ENCODE measurements at places on chromosomes 5 and 9. TPM values are rescaled to one million over a fixed set of nuclear protein-coding genes. Genes with fewer than 3 reads are reported as not detected.

DNA sequence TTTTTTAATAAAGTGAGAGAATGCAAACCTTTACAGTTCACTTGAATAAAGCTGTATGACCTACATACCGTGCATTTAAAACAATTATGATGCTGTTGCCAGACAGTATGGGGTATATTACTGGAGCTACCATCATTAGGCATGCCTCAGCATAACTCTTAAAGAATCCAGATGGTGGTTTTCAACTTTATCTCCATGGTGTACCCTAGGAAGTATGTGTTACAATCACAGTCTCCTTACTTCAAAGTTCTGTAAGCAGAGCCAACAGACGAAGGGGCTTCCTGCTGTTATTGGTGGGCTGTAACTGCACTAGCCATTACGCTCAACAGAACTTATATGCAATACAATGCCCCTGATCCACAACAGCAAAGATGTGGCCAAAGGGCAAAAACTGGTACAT lies 803.3 kb downstream of the DTWD2 start:
- DNase-seq, result no peak

- DNase-seq, result no peak
Measured at GRCh38 chr9:133046196-133046899, 15.4 kb upstream of the CEL start.

Gene CA9
- 0.22 TPM for total RNA-seq

Gene TNFSF15
- 2.6 TPM for total RNA-seq

Gene ZDHHC11B
- under 0.01 TPM for total RNA-seq

DNA sequence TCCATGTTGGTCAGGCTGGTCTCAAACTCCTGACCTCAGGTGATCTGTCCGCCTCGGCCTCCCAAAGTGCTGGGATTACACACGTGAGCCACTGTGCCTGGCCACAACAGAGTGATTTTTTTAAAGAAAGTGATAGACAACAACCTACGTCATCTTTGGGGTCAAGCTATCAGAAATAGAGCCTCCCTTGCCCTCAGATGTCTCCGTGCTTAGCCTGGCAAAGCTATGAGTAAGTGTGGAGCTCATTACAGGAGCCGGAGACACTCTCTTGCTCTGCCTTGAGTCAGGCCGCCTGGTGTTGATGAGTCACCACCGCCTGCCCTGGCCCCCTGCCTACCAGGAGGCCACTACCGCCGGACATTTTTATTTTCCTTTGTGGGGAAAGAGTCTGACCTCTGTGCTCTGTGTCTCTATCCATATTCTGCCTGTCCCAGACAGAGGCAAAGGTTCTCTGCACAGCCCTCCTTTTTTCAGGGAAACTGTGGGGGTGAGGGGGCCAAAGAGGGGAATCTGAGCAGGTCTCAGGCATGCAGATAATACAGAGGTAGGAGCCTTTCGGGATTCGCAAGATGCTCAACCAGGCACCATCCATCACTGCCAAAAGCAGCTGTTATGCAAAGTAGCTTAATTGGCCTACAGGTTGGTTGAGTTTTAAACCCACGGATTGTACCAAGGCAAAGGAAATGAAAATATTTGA lies 123.7 kb upstream of the CPEB4 start:
- peak; percentile 97 for DNase-seq

DNA sequence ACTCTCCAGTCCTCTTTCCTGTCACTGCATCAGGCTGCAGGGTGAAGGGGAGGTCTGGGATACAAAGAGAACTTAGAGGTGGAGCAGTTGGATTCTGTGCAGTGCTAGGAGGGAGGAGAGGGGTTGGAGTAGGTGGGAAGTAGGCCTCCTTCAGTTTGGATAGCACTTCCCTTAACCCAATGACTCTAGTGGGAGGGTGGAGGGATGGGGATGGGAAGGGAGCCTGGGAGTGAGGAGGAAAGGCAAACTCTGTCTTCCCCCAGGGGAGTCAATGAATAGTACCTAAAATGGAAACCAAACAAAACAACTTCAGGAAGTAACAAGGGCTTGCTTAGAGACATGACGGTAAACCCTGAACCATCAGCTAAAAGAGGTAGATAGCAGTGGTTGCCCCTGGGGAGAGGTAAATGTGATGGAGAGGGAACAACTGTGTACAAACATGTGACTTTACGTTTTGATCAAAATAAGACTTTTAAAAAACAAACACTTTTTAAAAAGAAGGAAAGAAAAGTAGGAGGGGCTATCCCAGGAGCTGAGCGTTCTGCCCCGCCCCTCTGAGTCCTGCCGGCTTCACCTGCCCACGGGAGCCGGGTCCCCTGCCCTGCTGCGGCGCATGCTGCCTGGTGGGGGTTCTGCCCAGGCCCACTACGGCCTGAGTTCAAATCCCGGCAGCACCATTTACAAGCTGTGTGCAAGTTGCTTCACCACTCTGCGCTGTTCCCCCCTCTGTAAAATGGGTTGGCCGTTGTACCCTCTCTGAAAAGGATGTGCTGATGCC lies 30.9 kb downstream of the GSN start:
- peak; percentile 31 for DNase-seq

DNA sequence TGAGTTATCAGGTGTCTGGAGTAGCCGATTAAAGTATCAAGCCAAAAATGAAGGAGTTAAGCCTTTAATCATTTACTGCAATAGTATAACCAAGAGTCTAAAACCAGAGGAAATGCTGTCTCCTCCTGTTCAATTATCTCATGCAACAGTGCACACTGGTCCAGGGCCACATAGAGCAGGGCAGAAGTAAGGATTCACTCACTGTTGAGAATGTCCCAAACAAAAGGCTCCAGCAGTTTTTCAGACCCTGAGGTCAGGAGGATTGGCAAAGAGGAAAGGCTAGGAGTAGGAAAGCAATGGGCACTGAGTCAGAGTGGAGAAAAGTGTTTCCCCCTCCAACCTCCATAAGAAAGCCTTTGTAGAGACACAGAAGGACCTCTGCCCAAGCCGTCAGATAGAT lies 168.2 kb downstream of the RNF180 start:
- DNase-seq, result no peak

DNA sequence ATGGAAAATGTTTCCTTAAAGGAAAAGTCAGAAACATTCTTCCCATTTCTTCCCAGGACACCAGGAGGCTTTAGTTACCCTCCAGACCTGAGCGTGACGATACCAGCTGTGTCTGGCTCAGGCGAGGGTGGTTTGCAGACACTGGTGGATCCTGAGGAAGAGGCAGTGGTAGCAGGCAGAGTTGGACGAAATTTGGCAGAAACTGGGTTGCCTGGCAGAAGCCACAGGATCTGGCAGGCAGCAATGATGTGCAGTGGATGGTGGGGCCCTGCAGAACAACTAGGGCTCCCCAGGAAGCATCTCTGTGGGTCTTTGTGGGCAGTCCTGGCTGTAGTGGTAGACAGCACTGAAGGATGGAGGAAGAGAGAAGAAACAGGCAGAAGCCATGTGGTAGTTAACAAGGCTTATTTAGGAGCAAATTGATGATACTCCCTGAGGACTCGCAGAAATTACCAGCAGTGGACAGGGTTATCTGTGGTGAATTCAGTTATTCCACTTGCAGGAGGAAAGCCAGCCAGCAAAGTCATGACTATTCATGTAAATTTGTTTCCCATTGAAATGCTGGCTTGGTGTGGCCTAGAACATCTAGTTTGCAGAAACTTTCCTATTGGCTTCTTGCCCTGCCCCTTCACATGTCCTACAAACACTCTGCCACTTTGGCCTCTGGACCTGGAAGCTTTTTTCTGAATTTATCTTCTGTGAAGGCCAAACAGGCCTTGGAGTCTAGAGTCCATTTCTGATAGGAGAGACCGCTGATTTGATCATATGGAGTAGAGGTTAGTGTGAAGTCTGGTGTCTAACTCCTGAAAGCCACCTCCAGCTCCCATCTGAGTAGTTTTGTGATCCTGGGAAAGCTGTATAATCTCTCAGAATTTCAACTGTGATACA lies 212.0 kb downstream of the DMRT2 start:
- DNase-seq, result no peak

- no peak for DNase-seq
Measured at GRCh38 chr5:52802272-52802973, 14.7 kb downstream of the ITGA1 start.

Gene GPX8
- 2.0 TPM for total RNA-seq

DNA sequence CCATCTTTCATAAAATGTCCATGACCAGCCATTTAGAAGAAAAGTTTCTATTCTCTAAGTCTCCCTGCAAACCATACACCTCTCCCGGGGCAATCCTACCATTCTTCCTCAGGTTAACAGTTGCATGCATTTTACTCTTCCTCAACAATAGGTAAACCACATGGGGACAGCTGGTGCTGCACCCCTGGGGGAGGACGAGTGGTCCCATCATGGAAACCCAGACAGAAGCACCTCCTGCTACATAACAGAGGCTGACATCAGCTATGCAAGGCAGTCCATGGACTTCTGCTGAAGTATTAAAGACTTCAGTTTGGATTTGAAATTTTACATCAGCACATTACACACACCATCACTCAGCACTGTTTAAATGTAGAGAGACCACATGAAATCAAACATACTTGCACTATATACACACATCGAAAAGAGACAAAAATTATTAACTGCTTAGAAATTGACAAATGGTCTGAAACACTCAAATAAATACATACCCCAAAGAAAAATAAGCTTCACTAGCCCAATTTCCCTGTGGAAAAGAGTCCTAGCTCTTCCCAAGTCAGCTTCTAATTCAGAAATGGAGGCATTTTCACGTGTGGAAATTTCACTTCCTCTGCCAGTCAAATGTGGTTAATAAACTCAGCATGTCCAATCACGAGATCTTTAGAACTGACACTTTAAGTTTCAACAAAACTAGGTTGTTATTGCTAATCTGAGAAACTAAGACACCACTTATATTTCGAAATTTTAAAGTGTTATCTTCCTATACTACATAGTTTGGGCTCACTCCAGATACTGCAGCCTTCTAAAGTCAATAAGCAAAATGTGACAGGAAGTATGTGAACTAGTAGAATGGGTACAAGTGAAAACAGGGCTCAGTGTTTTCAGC lies 173.4 kb downstream of the ROR2 start:
- no peak for DNase-seq

Gene CCL21
- 0.44 TPM for total RNA-seq

- DNase-seq, result no peak
Measured at GRCh38 chr9:126497660-126498275, 116.0 kb upstream of the LMX1B start.

- DNase-seq, result peak; percentile 21
Measured at GRCh38 chr5:112604732-112605630, 132.7 kb upstream of the APC start.

Gene NR3C1
- 11.8 TPM for total RNA-seq

Gene IFNA21
- total RNA-seq, result not detected

Gene BAAT
- total RNA-seq, result not detected

Gene OTULINL
- total RNA-seq, result 0.40 TPM

DNA sequence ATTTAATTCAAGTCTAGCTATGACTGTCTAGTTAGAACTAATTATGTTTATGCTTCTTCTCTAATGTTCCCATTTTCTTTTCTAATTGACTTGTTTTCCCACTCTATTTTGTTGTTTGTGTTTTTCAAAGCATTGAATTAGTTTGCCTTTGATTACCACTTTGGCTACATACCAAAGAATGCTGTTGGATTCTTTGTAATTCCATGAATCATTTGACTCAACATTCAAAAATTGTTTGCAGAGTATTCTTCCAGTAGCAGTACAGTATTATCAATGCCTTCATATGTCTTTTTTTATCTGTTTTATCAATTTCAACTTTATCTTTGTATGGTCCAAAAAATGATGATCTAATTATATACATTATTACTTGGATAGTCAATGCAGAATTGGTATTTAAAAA lies 288.7 kb downstream of the RFX3 start:
- no peak for DNase-seq

Gene PCDHGA8
- 1.2 TPM for total RNA-seq

GRCh38 chr9:13719446-13719845 lies 440.0 kb upstream of the MPDZ start:
- DNase-seq, result no peak

GRCh38 chr5:15502208-15502607 lies 2.2 kb downstream of the FBXL7 start:
- DNase-seq, result peak; percentile 43

DNA sequence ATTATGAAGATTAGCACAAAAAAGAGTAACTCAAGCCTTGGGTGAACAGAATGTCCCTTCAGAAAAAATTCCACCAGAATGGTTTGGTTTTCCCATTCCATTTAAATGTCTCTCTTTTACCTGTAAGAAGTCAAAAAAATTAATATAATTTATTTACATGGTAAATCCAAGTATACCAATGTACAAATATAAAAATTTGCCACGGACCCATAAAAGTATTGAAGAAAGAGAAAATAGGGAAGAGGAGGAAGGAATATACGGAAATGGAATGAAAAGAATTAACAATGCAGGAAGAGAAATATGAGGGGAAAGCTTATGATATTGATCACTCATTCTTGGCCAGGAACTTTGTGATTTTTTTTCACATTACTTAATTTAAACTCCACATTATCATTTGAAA lies at the start of gene OR13C9:
TSS of gene OR13C9 (minus strand) at position 101 of the 400 bp plus-strand sequence. CDS start at position 101, 0 bp downstream.
- DNase-seq, result no peak

Gene FST
- 7.6 TPM for total RNA-seq

Gene SPINK5
- total RNA-seq, result 0.22 TPM

GRCh38 chr9:42386477-42386876 lies 203.0 kb downstream of the SPATA31A6 start:
- no peak for DNase-seq

GRCh38 chr9:72980600-72981265 lies 27.9 kb upstream of the ALDH1A1 start:
- DNase-seq, result no peak

DNA sequence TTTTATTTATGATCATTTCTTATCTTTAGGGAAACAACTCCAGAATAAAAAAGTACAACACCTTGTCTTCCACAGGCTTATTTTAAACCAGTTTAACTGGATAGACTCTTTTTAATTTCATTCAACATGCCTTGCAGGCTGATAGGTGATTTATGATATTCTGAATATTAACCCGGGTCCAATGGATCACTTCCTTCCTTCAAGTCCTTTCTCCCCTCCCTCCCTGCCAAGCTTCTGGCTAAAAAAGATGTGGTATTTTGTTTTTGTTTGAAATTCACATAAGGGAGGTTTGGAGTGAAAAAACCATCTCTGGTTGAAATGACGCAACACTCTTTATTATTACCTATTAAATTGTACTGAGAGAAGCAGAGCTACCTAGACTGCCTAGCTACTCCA lies 265.3 kb downstream of the MLLT3 start:
- peak; percentile 50 for DNase-seq

Data from lung microvascular endothelial cell (primary cell).